ENCODE measurements at places on chromosomes 1 and 21.

GRCh38 chr1:67350783-67351182 lies 43.1 kb downstream of the IL12RB2 start:
- DNase-seq: no peak

DNA sequence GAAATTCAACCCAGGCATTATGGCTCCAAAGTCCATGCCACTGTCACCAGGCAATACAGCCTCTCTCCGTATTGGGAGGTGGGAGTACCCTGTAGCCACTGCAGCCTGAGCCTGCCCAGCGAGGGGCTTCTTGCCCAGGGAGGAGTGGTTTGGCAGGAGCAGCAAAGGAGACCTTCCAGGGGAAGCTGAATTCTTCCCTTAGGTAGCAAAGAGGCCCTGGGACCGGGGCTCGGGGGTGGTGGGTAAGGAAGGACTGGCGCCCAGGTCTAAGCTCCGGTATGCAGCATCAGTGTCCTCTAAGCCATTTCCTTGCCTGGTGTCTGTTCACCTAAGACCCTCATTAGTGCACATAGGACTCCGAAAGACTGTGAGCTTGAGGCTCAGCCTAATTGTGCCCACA lies 17.0 kb downstream of the TNNT2 start:
- DNase-seq: no peak

GRCh38 chr1:43066578-43066977 lies 105.5 kb downstream of the EBNA1BP2 start:
- DNase-seq: no peak

GRCh38 chr1:18881642-18882431 lies 20.5 kb downstream of the ALDH4A1 start:
- DNase-seq: no peak

DNA sequence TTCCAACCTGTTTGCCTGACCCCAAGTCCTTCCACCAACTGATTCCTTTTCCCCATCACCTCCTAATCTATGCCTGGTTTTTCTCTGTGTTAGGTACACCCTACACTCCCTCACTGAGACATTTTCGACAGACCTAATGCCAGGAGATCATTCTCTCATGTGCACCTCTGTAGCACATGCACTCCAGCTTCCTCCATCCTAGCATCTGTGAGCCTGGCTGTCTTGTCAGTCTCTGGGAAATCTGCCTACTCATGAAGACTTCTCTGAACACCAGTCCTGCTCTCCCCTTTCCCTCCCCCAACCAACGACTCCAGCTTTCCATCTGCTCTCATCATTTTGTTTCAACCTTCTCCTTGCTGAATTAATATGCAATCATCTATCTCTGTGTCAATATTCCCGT lies 987 bp downstream of the MED8 start:
- no peak for DNase-seq

DNA sequence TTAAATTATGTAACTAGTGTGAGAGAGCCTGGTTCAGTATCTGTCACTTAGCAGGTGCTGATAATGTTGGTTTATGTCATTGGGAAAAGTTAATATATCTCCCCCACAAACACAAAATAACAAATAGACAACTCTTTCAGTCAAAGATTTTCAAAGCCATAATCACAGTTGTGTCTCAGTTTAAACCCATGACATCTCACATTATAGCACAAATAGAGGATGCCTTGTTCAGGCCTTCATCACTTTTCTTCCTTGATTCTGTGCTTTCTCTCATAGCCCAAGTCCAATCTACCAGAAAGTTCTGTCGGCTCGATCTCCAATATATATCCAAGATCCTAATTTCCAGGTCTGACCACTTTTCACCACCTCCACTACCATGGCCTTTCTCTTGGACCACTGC lies 6.2 kb upstream of the EPS15 start:
- no peak for DNase-seq

DNA sequence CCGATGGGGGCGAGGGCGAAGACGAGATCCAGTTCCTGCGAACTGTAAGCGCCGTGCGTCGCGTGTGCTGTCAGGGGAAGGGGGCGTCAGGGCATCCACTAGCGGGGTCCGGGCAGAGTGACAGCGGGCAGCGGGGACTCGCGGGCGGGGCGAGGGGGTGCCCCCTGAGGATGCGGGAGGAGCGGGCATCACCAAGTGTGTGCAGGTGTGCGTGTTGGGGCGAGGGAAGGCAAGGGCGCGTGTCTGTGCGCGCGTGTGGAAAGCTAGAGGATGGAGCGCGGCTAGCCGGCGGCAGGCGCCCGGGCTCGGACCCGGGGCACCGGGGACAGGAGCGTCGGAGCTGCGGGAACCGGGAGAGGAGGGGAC lies 525 bp downstream of the RYR2 start:
- no peak for DNase-seq

- DNase-seq: no peak
Observed at GRCh38 chr1:184838504-184838951, 83.9 kb upstream of the EDEM3 start.

DNA sequence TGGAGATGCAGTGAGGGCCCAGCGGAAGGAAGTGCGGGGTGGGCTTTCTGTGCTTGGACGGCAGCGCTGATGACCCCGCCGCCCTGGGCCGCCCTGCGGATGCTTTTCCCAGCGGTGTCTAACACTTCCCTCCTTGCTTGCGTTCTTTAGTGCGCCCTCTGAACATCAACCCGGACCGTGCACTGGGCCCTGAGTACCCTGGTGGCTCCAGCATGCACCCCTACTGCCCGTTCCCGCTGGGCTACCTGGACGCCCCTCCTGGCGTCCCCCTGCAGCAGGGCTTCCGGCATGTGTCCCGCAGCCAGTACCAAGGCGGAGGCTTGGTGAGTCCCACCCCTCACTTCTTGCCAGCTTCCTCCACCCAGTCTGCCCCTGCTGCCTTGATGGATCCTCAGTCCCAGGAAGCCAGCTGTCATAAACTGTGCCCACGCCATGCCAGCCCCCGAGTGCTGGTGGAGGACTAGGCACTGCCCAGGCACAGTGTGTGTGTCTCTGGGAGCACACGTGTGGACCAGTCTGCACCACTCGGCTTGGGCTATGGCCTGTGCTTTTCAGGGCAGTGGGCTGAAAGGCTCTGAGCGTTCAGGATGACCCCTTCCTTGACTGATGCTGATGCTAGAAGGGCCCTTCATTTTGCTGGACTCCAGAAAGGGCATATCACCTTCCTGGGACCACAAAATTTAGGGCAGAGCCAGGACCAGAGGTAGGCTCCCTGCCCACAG lies 2.3 kb downstream of the DMRTB1 start:
- DNase-seq: no peak

GRCh38 chr1:27993241-27993640 lies 33.5 kb downstream of the XKR8 start:
- DNase-seq: no peak

DNA sequence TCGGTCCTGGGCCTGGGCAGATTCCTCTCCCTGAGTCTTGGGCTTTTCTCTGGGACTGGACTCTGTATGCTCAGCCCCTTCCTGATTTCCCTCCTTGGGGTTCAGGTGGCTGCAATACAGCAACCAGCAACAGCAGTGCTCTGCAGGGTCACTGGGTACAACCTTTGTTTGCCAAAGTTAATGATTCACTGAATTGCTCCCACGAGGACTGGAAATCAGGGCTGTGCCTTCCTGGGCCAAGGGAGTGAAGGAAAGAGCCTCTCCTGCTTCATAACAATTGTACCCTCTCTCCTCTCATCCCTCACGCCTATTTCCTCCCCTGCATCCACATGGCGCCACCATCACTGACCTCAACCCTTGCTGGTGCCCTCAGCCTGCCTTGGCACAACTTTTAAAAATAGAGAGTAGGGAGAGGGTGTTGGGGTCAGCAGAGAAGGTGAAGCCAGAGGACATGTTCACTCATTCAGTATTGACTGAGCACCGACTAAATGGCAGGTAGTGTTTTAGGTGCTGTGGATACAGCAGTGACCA lies 52.8 kb upstream of the GOLT1A start:
- no peak for DNase-seq

- DNase-seq: no peak
Observed at GRCh38 chr1:156384658-156385057, 15.6 kb downstream of the RHBG start.

DNA sequence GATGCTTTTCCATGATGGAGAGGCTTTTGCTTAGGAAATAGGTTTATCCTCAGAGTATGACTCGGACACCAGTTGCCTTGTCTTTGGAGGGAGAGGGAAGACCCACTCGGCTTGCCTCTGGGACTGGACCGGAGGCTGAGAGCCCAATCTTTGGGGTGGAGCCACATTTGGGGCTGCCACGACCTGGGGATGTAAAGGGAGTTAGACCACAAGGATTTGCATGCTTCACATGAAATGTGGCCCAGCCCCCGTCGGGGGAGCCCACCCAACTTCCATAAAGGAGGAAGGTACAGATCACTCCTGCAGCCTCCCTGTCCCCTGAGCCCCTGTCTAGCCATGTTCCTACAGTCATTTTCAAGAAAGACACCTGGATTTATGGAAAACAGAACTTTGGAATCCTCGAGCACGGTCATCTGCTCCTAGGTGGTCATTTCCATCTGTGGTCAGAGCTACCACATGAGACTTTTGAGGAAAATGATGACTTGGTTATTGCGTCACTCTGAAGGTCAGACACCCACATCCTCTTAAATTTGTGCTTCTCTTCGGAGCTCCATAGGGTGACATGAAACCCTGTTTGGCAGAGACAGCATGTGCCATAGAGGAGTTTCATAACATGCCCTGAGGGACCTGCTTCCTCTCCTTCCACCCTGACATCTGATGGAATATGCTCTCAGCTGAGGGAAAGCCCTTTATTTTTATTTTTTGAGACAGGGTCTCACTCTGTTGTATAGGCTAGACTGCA lies 99.4 kb upstream of the SLC45A1 start:
- DNase-seq: no peak

GRCh38 chr1:39204441-39205081 lies at the start of gene MACF1:
Gene MACF1, plus strand, starts transcription at chr1:39204695. Its CDS starts 328 bp downstream, at chr1:39205023.
- DNase-seq: no peak

DNA sequence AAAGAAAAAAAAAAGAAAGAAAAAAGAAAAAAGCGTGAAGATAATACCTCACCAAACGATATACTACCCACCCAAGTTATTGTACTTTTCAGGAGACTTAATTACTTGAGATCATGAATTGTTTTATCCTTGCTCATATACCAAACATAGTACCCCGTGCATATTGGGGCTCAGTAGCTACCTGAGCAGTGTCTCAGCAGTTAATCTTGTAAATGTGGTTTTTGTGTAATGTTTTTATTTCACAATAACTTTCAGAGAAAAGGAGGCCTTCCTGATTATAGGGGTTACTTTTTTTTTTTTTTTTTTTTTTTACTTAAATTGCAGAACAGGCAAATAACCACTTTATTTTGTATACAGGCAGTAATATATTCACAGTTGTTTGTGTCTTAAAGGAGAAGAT lies 80.3 kb downstream of the OSBPL9 start:
- DNase-seq: no peak

DNA sequence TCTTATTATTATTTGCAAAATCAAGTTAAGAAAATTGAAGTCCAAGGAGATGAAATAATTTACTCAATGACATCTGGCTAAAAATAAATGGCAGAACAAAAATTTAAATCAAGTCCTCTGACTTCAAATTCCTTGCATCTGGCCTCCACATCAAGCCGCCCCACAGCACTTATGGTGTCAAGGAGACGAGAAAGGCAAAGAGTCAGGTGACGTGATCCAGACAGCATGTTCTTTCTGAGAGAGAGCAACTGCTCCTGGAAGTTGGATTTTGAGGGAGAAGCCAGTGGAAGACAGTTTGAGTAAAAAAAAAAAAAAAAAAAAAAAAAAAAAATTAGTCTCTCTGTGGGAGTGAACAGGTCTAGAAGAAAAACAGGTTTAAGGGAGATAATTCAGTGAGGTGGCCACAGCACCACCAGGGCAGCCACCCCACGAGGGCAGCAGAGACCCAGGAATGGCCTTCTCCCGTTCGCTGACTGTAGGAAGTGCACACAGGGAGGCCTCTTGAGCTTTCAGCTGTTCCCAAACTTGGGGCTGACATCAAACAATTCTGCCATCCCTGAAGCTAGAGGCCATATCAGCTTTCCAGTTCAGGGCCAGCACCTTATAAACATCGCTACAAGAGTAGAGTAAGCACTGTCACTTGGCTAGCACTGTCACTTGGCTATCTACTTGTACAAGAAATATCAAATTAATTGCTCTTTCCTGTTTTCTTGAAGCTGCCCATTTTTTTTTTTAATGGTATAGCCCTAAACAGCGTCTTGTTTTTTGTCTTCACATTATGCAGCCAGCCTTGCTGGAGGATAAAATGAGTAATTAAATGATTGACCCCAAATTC lies 7.8 kb downstream of the C1orf162 start:
- peak; percentile 66 for DNase-seq

- DNase-seq: no peak
Observed at GRCh38 chr1:15151377-15151806, 2.2 kb upstream of the TMEM51 start.

DNA sequence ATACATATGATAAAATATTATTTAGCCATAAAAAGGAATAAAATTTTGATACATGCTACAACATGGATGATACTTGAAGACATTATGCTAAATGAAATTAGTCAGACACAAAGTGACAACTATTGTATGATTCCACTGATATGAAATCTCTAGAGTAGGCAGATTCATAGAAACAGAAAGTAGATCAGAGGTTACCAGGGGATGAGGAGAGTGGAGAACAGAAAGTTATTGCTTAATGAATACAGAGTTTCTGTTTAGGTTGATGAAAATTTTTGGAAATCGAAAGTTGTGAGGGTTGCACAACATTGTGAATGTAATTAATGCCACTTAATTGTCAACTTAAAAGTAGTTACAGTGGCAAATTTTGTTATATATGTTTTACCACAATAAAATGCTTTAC lies 315.7 kb upstream of the USP25 start:
- DNase-seq: no peak

DNA sequence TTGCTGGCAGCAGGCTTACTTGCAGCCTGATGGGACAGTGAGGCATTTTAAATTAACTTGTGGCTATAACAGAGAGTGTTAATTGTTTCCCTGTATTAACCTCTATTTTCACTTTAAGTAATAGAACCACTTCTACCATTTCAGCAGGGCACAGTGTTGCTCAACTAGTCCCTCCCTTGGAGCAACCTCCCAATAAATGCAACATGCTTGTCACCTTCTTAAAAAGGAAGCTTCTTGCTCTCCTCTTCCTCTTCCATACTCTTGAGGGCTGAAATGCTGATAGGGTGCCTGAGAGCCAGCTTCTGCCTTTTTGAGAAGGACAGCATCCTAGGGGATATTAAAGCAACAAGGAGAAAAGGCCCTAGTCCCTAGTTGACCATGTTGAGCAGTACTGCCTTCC lies 52.1 kb downstream of the C4BPA start:
- DNase-seq: no peak

DNA sequence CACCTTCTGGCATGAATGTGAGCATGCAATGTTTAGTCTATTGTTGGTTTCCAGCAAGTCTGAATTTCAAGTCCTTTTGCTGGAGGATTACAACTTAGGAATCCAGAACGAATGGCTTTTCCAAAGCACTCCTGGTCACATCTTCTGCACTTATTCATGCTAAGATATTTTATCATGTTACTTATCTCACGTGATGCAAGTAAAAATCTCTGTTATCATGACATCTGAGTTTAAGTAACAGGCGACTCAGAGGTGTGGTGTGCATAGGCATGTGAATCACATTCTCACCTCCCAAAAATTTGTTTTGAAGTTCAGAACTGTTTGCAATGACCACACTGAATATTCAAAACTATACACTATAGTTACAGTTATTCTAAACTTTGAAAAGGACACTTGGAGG lies 204.8 kb upstream of the FGGY start:
- no peak for DNase-seq

- DNase-seq: peak; percentile 11
Observed at GRCh38 chr1:244918421-244919319, 54.3 kb upstream of the HNRNPU start.

GRCh38 chr1:26122988-26123973 lies 11.7 kb downstream of the PDIK1L start:
- DNase-seq: no peak

- DNase-seq: no peak
Observed at GRCh38 chr1:221779771-221780170, 37.9 kb upstream of the DUSP10 start.

All from progenitor cell of endocrine pancreas (in vitro differentiated cells).